ENCODE measurements at places on chromosomes 12 and 14. TPM values are rescaled to one million over a fixed set of nuclear protein-coding genes. Genes with fewer than 3 reads are reported as not detected.

The PTPN21 gene
- total RNA-seq = 3.8 TPM

The GUCY2C gene
- total RNA-seq = 0.17 TPM

The MSRB3 gene
- 9.9 TPM for total RNA-seq

The ITGB7 gene
- not detected for total RNA-seq

The CHGA gene
- not detected for total RNA-seq

The SLC17A8 gene
- total RNA-seq = not detected

The FRMD6 gene
- total RNA-seq = 121 TPM

The TAS2R30 gene
- 0.23 TPM for total RNA-seq

The LIN7A gene
- 1.1 TPM for total RNA-seq

The RNASE3 gene
- not detected for total RNA-seq

The MGP gene
- 0.23 TPM for total RNA-seq

The MYH7 gene
- total RNA-seq = not detected

The SOAT2 gene
- total RNA-seq = not detected

The GALNT8 gene
- total RNA-seq = 0.35 TPM

DNA sequence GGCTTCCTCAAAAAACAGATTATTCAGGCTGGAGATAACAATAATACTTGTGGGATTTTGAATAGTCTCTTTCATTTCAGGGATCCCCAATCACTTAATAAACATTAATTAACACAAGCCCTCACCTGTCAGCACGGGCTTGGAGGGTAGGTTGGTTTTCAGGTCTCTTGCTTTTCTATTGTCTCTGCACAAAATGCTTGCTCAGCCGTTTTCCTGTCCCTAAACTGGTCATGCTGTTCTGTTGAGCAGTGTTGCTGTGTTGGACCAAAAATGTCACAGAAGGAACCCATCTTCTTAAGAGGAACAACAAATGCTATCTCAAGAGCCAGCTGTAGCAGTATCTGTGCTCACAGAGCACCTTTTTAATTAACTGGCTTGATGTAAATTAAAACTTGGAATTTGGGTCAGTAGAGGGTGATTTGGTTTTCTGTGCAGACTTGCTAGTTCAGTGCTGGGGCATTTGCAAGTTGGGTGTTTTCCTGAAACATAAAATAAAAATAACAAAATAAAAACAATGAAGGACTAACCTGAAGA, 231.8 kb upstream of the CRY1 start:
- DNase-seq = no peak

GRCh38 chr12:18837025-18837424, 99.1 kb downstream of the CAPZA3 start:
- DNase-seq = no peak

GRCh38 chr12:77325511-77326236, 260.3 kb upstream of the E2F7 start:
- DNase-seq = no peak

DNA sequence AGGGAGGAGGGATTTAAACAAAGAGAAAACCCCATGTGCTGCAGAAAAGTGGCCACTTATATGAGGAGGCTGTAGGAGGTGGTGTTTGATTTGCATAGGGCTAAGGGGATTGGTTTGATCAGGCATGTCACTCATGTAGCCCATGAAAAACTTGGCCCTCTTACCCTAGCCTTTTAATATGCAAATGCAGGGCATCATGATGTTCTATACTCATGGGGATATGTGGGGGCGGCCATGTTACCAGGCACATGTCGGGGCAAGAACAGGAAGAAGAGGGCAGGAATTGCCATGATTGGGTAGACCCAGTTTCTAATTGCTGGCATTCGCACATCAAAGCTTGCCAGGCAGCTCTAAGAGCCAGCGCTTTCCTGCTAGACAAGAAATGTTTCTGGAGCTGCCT, 28.8 kb downstream of the KLRK1 start:
- DNase-seq = no peak

GRCh38 chr12:3124917-3125316, 47.7 kb downstream of the TSPAN9 start:
- DNase-seq = no peak

- DNase-seq = no peak
Measured at GRCh38 chr12:123935956-123936355, 36.7 kb downstream of the CCDC92 start.

DNA sequence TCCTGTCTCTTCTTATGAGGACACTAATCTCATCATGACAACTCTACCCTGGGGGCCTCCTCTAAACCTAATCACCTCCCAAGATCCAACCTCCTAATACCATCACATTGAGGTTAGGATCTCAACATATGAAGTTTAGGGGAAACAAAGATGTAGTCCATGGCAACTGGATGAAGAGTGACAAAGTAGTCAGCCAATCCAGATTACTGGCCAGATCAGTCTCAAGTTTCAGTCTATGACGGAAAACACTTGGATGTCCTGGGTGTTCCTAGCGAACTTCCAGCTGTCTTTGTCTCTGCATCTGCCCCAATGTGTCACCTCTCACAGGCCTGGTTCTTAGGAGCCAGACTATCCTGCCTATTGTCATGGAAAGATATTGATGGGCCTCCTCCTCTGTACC, 630.8 kb downstream of the AACS start:
- DNase-seq = no peak

DNA sequence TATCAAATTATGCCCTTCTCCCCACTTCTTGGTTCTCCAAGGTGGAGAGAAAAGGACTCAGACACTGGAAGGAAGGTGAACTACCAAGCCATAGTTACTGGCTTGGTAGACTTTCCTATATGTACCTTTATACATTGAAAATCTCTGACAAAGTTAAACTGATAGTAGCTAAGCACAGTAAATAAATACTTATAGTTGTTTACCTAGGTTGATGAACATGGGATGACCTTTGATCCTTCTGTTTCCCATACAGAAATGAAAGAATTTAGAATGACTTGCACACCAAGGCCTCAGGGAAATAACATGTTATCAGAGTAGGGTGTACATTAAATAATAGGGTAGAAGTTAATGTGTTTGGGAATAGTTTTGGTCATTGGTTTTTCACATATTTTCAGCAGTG, 6.7 kb downstream of the ARHGAP5 start:
- DNase-seq = no peak

GRCh38 chr14:65329911-65330310, 82.6 kb upstream of the FUT8 start:
- DNase-seq = no peak

- DNase-seq = peak; percentile 25
Measured at GRCh38 chr12:86801439-86801838, 545.2 kb upstream of the MGAT4C start.

GRCh38 chr12:32161058-32161457, 54.4 kb downstream of the BICD1 start:
- no peak for DNase-seq

GRCh38 chr12:701896-702539, 38.8 kb upstream of the NINJ2 start:
- no peak for DNase-seq

GRCh38 chr12:68247785-68248184, 5.6 kb downstream of the IL22 start:
- no peak for DNase-seq

DNA sequence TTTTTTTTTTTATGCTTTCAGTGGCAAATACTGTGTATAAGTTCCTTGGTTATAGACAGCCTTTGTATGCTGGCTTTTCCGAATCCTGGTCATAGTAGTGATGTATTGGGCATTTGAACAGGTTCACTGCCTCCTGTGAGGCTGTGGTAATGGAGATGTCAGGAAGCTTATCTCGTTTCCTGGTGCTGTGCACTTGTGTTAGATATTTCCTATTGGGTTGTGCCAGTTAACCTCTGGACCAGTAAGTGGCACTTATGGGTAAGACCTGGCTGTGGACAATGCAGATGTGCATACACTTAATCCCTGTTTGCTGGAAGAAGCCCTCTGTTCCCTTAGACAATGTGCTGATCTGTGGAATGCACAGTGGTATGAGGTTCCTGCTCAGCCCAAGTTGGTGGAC, 135.4 kb upstream of the KITLG start:
- DNase-seq = no peak

GRCh38 chr14:24459331-24459730, 16.8 kb upstream of the SDR39U1 start:
- no peak for DNase-seq

GRCh38 chr14:74240794-74241651, 1.8 kb downstream of the VSX2 start:
- no peak for DNase-seq

DNA sequence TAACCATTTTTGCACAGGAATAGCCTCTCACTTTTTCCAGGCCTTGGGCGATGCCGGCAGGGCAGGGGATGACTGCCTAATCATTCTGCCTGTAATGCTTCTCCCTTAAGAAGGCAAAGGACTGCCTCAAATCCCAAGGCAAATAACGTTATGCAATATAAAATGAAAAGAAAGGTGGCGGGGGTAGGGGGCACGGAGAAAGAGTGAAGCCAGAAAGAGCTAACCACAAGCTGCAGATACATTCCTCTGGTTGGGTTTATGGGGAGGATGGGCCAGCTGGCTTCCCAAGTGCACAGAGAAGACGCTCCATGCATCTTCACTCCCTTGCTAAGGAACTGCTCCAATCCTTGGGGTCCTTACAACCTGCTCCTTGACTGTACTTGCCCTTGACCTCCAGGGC, 229.5 kb downstream of the FOXN3 start:
- DNase-seq = no peak

GRCh38 chr14:67566908-67567307, 33.2 kb downstream of the PIGH start:
- DNase-seq = no peak

DNA sequence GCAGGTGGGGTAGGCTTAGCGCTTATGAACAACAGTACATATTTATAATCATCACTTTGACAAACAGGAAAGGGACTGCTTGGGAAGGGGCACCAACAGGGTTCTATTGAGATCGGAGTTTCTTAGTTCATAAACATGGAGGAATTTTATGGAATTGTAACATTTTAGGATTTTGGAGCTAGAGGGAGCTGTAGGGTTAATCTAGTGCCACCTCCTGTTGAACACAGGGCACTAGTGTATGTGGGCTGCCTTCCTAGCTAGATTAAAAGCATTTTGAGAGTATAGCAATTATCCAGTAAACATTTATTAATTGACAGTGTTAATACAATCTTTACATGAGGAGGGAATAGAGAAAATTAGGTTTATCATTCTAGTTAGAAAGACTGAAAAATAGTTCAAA, 23.1 kb upstream of the TBC1D30 start:
- DNase-seq = peak; percentile 30
